Hair follicular keratinocyte (primary cell): ENCODE measurements at places on chromosomes 7 and 10. TPM values are rescaled to one million over a fixed set of nuclear protein-coding genes. Genes with fewer than 3 reads are reported as not detected.

CYP2C8 gene
- total RNA-seq, result not detected in 2 replicates

CDK13 gene
- 22.3 and 27.5 TPM in 2 replicates for total RNA-seq

CRHR2 gene
- total RNA-seq, result not detected in 2 replicates

ACSM6 gene
- not detected in 2 replicates for total RNA-seq

ANKRD61 gene
- total RNA-seq, result not detected in 2 replicates

ATG9B gene
- 0.04 and 0.08 TPM in 2 replicates for total RNA-seq

ZNF239 gene
- total RNA-seq, result 0.72 and 1.3 TPM in 2 replicates

PRPS1L1 gene
- not detected in 2 replicates for total RNA-seq

JCAD gene
- total RNA-seq, result under 0.01 and 0.38 TPM in 2 replicates

PBLD gene
- 1.4 and 2.2 TPM in 2 replicates for total RNA-seq

C10orf62 gene
- not detected in 2 replicates for total RNA-seq

STEAP4 gene
- under 0.01 and 0.76 TPM in 2 replicates for total RNA-seq

METTL27 gene
- 1.1 and 3.2 TPM in 2 replicates for total RNA-seq

GDF10 gene
- total RNA-seq, result not detected in 2 replicates

RALA gene
- total RNA-seq, result 16.8 and 21.3 TPM in 2 replicates

SFTPA1 gene
- not detected in 2 replicates for total RNA-seq

HYAL4 gene
- 0.04 TPM in 1 of 2 replicates, not detected in the other for total RNA-seq

PHKG1 gene
- total RNA-seq, result 0.08 TPM in 1 of 2 replicates, not detected in the other

OR13A1 gene
- total RNA-seq, result not detected in 2 replicates

TMEM196 gene
- total RNA-seq, result not detected in 2 replicates

AMZ1 gene
- total RNA-seq, result under 0.01 and 0.04 TPM in 2 replicates

KNDC1 gene
- not detected in 2 replicates for total RNA-seq

MCU gene
- total RNA-seq, result 26.2 and 32.0 TPM in 2 replicates

PIP gene
- total RNA-seq, result not detected in 2 replicates

ASB13 gene
- 14.1 and 18.4 TPM in 2 replicates for total RNA-seq
